Effector memory CD4-positive, alpha-beta T cell (primary cell): ENCODE measurements at places on chromosomes 16 and 17.

GRCh38 chr17:49557312-49558024, 18.2 kb upstream of the NXPH3 start:
- no peak for DNase-seq

- DNase-seq, result no peak
Observed at GRCh38 chr17:6639586-6640535, 650 bp downstream of the KIAA0753 start.

GRCh38 chr17:51486091-51486490, 225.7 kb downstream of the UTP18 start:
- DNase-seq, result no peak

DNA sequence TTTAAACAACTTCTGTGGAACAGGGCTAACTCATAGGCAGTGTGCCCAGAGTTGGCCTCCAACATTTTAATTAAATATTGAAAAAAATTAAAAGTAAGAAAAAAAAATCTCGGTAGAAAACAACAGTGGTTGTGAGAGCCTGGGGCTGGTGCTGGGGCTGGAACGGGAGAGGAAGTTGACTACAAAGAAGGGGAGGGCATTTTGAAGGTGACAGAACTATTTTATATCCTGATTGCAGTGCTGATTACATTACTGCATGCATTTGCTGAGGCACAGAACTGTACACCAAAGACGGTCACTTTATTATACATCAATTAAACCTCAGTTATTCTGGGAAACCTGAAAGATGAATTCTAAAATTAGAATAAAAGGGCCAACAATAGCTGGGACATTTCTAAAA, 142.5 kb downstream of the PARN start:
- no peak for DNase-seq

- no peak for DNase-seq
Observed at GRCh38 chr16:67606632-67607031, 38.3 kb upstream of the CARMIL2 start.
